ENCODE measurements at places on chromosomes 7 and 10.

DNA sequence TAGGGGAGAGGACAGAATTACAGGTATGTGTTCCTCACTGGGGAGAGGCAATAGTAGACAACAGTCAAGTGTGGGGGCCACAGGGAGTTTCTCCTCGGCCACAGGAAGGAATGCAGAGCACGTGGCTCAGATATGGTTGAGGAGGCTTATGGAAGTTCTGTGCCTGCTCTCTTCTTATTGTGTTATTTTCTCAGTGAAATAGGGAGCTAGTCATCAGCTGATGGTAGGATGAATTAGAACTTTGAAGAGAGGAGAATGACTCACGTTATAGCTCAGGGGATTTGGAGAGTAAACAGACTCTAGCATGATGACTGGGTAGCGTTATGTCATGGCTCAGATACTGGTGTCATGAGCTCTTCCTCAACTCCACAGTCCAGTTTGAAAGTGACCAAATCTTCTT is 308.3 kb upstream of the IGFBP3 start:
- DNase-seq, result no peak

DNA sequence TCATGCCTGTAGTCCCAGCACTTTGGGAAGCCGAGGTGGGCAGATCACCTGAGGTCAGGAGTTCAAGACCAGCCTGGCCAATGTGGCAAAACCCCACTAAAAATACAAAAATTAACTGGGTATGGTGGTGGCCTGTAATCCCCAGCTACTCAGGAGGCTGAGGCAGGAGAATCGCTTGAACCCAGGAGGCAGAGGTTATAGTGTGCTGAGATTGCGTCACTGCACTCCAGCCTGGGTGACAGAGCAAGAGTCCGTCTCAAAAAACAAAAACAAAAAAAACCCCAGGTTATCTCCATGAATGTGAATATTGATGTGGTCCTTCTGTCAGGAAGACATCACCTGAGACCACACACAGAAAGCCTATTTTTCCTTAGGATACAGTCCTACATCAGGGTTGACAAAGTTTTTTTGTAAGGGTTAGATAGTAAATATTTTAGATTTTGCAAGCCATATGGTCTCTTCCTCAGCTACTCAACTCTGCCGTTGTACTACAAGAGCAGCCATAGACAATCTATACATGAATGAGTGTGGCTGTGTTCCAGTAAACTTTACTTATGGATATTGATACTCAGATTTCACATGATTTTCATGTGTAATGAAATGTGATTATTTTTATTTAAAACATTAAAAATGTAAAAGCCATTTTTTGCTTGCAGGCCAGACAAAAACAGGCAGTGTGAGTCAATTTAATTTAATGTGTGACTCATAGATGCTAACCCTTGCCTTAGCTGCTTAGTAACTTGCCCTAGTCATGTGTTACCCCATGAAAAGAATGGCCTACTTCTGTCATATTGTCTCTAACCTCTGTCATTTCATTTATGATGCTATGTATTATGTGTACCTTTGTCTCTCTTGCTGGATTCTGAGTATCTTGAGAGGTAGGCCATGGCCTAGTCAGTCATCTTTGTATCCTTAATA is 78.1 kb downstream of the TPST1 start:
- DNase-seq, result no peak

GRCh38 chr10:36676321-36676720 is 449.1 kb upstream of the ANKRD30A start:
- no peak for DNase-seq

GRCh38 chr10:102324061-102324460 is 71.4 kb upstream of the NFKB2 start:
- DNase-seq, result no peak

DNA sequence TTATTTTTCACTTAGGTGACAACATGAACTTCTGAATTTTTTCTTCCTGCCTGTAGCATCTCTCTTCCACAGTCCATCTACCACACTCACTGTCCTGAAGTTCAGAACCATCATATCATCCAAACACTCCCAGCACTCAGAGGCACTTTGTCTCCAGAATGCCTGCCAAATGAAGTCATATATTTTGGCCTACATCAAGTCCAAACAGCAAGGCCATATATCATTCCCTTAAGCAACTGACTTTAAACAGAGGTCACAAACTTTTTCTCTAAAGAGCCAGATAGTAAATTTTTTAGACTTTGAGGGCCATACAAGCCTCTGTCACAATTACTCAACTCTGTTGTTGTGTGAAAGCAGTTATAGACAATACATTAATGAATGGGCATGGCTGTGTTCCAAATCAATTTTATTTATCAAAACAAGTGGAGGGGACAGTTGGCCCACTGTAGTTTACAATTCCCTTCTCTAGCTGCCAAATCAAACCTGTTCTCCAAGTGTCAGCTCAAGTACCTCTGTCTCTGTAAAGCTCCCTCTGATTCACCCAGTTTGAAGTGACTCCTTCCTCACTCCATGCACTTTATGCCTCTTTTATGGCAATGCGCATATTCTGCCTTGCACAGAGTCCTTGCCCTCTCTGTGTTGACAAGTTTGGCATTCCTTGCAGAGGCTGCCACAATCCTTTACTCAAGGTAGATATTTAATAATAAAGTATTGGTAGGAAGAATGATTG is 305.7 kb downstream of the FZD1 start:
- DNase-seq, result no peak

DNA sequence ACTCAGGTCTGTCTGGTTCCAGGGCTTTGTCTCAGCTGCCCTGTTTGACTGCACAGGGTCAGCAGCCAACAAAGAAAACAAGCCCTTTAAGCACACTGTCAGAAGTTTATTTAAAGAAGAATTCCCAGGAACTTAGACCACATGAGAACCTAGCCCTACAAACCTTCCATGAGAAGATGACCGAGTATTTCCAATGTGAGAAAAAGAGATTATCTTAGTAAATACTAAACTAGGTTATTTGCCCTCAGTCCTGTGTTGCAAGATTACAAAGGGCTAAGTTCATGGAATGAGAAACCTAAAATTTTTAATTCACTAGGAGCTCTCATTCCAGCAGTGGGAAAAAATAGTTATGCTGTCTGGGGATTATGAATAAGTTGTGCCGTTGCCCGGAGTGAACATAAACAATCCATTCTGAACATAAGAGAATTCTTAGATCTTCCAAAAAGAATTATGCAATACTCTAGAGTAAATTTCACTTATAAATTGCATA is 46.7 kb downstream of the NOC3L start:
- DNase-seq, result no peak

DNA sequence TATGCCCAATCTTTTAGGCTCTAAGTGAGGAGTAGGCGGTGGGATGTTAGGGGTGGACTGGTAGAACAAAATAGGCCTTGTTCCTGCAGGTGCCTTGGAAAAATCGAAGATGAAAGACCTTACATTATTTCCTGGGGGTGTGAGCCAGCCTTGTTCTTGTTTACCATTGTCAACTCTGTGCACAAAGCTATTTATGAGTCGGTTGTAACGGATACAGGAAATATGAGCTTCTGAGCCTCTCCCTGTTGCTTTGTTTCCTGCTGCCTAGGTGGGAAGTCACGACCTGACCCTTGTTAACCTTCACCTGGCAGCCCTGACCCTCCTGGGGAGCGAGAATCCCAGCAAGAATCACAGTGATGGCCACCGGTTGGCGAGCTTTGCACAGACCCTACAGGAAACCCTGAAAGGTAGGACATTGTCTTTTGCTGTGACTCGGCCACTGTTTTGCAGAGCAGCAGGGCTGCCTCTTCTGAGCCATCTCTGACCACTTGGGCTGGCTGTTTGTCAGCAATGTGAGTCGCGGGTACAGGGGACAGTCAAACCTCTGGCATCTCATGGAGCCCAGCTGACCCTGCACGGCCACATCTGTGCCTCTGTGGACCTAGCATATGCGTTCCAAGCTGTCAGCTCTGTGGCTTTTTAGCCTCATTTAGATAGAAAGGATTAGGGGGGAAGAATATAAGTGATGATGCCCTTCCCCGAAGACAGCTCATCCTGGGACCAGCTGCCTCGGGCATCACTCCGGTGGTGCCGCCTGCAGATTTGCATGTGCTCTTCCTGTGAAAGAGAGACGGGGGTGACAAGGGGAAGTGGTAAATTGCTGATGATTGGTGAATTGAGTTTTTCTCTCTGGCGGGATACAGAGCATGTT is 102.1 kb upstream of the ANLN start:
- no peak for DNase-seq

DNA sequence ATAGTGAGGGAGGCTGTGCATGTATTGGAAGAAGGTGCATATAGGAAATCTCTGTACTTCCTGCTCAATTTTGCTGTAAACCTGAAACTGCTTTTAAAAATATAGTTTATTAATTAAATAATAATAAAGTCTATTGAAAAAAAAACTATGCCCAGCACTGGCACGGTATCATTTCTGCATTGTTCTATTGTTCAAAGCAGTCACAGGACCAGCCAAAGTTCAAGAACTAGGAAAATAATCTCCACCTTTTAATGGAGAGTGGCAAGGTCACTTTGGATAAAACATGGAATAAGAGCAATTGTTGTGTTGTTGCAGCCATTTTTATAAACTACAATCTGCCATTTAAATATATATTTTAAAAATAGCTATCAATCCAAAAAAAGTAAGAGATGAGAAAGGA is 24.7 kb downstream of the ASAH2 start:
- DNase-seq, result no peak

DNA sequence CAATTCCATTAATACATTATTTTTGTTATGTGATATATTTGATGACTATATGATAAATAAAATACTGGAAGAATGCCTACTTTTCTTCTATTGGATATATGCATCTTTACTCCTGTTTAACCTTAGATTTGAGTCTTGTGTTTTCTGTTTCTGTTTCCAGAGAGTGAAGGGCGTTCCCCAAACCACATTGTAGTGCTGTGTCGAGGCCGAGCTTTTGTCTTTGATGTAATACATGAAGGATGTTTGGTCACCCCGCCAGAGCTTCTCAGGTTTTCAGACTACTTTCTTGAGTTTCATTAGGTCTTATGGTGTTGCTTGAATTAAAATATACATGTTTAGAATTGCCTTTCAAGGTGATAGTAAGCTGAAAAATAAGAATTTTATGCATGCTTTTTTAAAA is 23.8 kb downstream of the CROT start:
- no peak for DNase-seq

- DNase-seq, result no peak
These were observed 3.9 kb downstream of the MYL10 start for GRCh38 chr7:101625031-101625791.

DNA sequence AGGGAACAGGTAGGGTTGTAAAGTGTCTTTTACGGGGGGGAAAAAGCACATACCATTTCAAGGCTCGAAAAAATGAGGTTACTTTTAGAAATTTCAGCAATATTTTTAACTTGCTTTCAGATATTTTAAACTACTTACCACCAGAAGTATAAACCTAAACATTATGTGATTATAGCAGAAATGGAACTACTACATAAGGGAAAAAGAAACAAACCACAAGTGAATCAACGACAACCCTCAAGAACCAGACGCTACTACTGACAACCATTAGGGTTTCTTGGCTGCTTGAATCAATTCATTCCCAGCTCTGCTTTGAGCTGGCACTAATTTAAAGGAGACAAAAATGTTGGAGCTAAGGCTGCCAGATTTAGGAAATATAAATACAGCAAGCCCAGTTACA is 80.1 kb downstream of the ZFAND4 start:
- DNase-seq, result no peak

GRCh38 chr7:30166155-30166840 is 31.5 kb downstream of the MTURN start:
- no peak for DNase-seq

- DNase-seq, result no peak
These were observed 78.0 kb downstream of the ADARB2 start for GRCh38 chr10:1659221-1659791.

DNA sequence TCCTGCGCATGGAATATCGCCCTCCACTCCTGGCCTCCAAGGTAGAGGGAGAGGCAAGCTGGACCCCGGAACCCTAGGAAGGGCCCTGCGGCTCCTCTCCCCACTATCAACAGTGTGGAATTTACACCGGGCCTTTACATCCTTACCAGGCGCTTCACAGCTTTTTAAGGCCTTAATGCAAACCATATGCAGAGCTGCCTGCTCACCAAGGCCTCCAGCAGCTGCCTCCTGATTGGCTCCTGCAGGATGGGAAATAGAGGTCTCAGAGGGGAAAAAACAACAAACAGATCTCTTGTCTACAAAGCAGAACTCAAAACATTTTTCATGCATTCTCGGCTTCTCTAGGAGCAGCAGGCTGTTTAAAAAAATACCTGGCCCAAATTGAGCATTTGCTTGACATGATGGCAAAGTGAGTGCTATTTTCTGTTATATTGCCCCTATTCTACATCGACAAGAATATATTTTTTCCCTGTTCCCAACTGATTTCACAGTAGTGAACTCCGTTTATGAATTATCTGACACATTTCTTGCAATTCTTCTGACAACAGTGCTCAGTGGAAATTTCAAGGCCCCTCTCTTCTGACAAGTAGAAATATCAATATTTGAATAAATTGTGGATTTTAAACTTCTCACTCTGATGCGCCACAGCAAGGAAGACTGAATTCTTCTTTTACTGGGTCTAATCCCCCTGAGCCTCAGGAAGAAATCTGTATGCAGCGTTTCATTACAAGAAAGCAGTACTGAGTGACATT is 51.7 kb downstream of the EBF3 start:
- no peak for DNase-seq

DNA sequence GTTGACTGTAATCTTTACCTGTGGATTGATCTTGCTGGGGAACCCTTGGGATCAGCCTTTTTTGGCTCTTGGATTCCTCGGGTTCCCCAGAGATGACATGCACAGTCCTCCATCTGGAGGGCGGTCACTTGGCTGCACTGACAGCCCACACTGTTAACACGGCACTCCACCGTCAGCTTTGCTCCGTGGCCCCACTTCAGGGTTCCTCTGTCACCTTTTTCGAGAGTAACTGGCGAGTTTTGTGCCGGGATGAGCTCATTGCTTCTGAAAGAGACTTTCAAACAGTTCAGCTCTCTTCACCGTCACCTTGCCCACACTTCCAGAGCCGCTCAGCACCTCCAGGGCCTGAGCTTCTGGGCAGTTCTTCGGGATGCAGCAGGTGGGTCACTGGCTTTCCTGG is 42.4 kb downstream of the PROSER2 start:
- DNase-seq, result no peak

All from cerebellar nuclear complex (tissue), 1 donor.